ENCODE measurements at places on chromosomes 2 and 18.
A peak's percentile ranks its signal among the peaks of the same experiment; 100 is the strongest.

GRCh38 chr18:49019446-49020045 lies 68.8 kb upstream of the SMAD7 start:
- no peak for DNase-seq

DNA sequence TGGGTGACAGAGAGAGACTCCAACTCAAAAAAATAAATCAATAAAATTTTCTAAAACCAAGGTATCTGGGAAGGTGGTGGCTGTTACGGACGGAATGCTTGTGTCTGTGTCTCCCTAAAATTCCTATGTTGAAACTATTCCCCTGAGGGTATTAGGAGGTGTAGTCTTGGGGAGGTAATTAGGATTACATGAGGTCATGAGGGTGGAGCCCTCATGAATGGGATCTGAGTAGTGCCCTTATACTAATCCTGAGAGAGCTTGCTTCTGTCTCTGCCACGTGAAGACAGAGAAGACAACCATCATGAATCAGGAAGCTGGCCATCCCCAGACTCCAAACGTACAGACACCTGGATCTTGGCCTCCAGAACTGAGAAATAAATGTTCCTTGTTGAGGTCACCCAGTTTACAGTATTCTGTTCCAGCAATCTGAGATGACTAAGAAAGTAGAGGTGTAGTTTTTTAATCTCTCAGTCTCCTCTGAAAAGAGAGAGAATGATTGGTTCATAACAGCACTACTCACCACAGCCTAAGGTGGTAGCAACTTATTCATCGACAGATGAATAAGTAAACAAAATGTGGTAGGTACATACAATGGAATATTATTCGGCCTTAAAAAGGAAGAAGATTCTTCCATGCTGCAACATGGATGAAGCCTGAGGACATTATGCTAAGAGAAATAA lies 38.4 kb downstream of the TGFBRAP1 start:
- no peak for DNase-seq

DNA sequence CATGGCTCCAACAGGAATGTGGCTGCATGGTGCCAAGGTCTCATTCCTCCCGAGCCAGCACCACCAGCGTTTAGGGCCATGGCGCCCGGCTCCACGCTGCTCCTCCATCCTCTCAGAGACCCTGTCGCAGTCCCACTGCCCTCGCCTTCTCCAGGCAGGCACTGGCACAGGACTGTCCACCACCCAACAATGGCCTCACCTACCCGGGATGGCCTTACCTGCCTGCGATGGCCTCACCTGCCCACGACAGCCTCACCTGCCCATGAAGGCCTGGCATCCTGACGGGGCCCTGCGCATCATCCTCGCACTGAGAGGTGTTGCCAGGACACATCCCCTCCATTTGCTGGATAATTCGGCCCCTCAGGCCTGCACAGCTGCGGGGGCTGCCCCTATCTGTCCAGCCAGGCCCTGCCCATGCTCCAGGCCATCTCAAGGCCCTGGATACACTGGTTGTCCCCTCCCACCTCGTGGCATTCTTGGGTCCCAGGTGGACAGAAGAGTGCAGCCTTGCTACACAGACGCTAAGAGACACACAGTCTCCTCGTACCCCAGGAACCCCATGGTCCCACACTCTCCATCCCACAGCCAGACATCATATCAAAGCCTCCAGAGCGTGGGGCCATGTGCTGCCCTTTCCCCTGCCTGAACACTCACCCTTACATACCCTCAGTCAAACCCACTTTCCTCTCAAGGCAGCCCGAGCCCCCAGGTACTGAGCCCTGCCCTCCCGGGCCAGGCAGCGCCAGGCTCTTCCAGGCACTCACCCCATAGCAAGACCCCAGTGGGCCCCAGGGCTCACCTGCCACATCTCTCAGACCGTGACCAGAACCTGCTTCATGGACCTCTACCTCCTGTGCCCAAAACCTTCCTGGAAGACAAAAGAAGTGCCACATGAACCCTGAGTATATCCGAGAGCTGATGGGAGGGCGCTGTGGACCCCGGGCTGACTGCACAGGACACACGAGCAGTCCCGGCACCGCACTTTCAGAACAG lies 268.6 kb downstream of the EIPR1 start:
- DNase-seq = no peak

DNA sequence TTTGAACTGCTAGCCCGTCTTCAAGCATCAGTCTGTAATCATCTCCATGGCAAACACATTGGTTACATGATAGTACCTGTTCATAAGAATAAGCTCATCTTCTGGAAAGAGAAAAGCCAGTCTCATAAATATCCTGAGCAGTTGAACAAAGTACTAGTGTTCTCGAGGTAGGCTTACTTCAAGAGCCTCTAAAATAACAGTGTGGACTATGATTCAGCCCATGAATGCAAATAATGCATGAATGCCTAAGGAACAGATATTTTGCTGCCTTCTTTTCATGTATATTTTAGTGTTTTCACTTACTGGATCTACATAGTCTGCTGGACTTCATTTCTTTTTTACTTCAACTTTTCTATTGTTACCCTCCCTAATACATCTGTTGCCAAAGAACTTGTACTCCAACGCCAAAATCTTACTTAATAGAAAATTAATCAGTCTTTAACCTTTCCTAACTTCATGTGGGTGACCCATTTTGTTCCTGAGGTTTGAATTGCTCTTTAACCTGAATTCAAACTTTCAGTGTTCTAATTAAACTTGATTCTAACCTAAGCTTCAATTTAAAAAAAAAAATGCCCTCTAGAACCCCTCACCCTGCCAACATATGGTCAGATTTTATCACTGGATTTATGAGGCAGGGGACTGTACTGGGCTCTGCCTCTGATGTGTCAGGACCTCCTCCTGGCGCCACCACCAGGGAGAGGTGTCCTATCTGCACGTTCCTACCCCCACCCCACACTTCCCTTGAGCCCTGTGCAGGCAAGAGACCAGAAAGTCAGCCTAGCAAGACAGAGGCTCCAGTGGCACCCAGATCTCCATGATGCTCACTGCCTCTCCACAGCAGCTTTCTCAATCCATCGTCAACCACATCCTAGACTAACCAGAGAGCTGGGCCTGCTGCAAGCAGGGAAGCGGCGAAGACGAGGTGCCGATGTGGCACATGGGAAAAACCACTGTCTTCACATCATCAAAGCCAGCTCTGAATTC lies 264.7 kb upstream of the ID2 start:
- no peak for DNase-seq

DNA sequence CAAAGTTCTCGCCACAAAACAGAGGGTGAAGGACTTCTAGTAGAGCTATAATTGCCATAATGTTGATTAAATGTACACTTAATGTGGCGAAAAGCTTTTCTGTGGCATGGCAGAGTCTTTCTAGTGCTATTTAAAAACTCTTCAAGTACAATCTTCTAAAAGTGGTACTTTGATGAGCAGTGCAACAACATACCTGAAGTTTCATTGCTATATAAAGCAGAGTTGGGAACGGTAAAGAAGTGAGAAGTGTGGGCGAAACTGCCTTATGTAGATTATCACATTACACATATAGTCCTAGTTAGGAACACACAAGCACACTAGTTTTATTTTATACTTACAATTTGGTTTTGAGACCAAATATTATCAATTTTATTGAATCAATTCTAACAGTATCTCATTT lies 49.5 kb downstream of the FIGN start:
- no peak for DNase-seq

- DNase-seq = no peak
Observed at GRCh38 chr18:48249854-48250253, 159.3 kb downstream of the ZBTB7C start.

DNA sequence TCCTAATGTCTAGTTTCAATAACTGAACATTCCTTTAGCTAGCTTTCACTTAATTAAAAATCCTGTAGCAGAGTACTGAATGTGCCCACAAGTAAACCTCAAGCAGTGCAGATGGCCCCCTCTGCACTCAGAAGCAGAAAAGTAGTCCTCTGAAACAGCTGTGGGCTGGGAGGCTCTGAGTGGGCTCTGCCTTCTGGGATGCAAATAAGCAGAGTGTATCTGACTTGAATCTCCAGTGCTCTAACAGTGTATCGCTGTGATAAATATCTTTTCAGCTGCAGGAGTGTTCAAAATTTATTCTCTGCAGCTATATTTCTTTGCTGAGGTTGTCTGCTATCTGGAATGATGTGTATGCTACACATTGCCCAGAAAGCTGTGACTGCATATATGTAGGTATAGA lies 44.8 kb upstream of the SYT4 start:
- DNase-seq = no peak

GRCh38 chr2:218137514-218137913 lies 11.7 kb downstream of the CXCR2 start:
- no peak for DNase-seq

GRCh38 chr2:239676716-239677452 lies 276.1 kb upstream of the HDAC4 start:
- no peak for DNase-seq

- no peak for DNase-seq
Observed at GRCh38 chr2:6692056-6692455, 173.7 kb downstream of the CMPK2 start.

DNA sequence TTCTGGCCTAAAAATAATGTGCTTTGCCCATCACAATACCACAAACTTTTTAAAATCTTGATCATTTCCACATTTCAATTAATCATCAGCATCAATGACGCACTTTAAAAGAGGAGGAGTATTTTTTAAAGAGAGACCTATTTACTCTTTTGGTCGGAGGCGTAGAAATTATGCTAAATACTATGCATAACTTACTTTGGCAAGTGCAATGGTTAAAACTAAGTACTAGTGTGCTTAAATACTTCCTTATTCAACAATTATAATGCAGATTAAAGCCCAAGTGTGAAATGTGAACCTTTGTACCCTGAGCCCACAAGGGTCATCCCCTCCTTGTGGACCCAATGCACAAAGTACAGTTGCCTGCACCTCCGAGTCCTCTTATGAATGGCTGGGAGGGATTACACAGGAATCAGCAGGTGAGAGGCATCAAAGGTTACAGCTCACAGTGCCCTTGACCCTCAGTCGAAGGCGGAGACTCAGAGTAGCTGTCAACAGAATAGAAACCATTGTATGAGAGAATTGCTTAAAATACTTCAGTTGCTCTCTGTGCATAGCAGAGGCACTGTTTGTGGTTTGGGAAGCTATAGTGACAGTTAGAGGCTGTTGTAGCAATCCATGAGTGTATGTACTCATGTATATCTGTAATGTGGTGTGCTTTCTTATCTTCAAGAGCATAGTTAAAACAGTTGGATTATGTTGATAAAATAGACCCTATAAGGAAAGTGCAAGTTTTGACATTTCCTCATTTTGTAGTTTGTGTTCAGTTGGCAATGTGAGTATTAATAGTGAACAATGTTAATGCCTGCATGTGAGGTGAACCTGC lies 151.7 kb upstream of the ITGA4 start:
- DNase-seq = peak; percentile 12

GRCh38 chr2:135047300-135047699 lies at the start of gene MAP3K19:
MAP3K19 (minus strand) TSS chr2:135047447; CDS start chr2:135024647, 22,800 bp downstream.
- DNase-seq = no peak

DNA sequence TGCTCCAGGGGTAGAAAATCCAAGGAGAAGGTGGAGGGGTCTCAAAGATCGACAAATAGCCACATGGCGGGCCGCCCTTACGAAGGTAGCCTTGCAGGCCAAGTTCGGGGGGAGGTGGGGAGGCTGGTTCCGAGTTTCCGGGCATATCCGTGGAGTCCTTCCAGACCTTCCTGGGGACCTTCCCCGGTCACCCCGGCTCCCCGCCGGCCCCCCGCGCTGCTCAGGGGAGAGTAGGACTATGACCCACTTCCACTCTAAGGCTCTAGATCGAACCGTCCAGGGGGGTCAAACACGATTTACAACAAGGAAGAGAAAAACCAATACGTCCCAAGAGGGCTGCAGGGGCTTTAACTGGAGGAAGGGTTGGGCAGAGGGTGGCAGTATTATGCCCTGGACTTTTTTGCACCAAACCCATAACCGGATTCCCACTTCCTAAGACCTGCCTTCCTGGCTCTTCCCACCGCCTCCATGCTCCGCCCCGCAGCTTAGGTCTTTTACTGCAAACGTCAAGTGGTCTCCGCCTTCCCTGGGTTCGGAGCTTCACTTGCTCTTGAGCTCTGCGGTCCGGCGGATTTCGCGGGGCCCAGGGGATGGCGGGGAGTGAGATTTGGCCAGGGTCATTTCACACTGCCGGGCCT lies 779 bp upstream of the LYPD6 start:
- peak; percentile 67 for DNase-seq

GRCh38 chr2:217539126-217539525 lies 463.7 kb downstream of the TNS1 start:
- DNase-seq = no peak

- no peak for DNase-seq
Observed at GRCh38 chr2:46340740-46341420, 43.7 kb downstream of the EPAS1 start.

GRCh38 chr2:53036196-53036595 lies 731.4 kb upstream of the CHAC2 start:
- no peak for DNase-seq

GRCh38 chr18:730692-731091 lies 18.3 kb upstream of the ENOSF1 start:
- no peak for DNase-seq

- peak; percentile 83 for DNase-seq
Observed at GRCh38 chr2:235005603-235006259, 53.9 kb downstream of the SH3BP4 start.

GRCh38 chr2:8671176-8671575 lies 10.7 kb upstream of the ID2 start:
- no peak for DNase-seq

- DNase-seq = no peak
Observed at GRCh38 chr2:101811226-101812015, 113.9 kb downstream of the MAP4K4 start.

GRCh38 chr2:30301551-30301950 lies 70.2 kb downstream of the LBH start:
- no peak for DNase-seq

DNA sequence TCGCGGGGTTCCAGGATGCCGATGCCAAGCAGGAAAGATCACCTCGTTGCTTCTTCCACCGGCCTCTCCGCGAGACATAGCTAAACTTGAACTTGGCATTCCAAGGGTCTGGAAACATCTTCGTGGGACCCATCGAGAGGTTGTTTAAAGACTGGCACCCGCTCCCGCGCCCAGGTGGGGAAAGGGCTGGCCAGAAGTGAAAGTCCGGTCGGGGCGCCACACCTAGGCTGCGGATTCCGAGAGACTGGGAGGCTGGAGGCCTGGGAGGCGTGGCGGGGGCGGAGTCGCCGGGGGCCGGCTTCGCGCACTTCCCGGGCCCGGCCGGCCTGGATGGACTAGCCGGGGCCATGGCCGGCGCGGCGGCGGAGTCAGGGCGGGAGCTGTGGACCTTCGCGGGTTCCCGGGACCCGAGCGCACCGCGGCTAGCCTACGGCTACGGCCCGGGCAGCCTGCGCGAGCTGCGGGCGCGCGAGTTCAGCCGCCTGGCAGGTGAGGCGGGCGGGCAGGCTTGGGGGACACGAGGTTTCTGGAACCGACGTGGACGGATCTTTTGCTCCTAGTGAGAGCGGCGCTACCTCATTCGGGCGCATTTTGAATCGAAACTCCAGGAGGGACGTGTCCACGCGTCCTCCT lies at the start of gene MOCOS:
Gene MOCOS, plus strand, starts transcription at position 305 of the 633 bp plus-strand sequence. Its CDS starts 43 bp downstream, at position 348.
- peak; percentile 77 for DNase-seq

DNA sequence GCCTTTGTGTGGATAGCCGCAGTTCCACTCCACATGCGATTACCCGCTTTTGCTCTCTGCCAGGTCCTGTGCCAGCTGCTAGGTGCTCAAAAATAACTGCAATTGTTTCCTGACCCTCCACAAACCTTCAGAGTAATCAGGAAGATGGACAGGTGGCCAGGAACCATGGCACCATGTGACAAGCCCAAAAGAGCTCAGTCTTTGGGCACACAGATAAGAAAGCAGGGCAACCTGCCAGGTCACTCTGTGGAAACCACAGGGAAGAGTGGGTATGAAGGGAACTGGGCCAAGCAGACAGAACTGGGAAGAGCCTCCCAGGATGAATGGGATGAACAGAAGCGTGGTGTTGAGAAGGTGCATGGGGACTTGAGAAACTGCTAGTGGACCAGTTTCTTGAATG lies 79.4 kb upstream of the AGAP1 start:
- peak; percentile 6 for DNase-seq

- no peak for DNase-seq
Observed at GRCh38 chr2:66814916-66815315, 380.0 kb downstream of the MEIS1 start.
